ENCODE measurements at places on chromosomes 11 and 22.

GRCh38 chr11:124120891-124121290 is 5.6 kb downstream of the VWA5A start:
- DNase-seq: no peak

DNA sequence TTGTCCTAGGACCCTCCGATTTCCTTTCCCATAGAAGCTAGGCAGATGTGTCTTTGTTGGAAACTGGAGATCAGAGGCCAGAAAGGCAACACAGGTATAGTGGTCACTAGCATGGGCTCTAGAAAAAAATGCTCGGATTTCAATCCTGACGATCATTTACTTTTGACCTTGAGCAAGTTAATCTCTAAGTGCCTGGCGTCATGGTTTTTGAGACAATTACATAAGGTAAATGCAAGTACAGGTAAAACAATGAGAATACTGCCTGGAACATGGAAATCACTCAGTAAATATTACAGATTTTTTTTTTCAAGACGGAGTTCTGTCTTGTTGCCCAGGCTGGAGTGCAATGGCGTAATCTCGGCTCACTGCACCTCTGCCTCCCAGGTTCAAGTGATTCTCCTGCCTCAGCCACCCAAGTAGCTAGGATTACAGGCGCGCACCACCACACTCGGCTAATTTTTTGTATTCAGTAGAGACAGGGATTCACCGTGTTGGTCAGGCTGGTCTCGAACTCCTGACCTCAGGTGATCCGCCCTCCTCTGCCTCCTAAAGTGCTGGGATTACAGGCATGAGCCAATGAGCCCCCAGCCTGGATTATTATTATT is 1.1 kb upstream of the DENND5A start:
- DNase-seq: no peak

GRCh38 chr11:134074766-134075165 is 5.9 kb downstream of the JAM3 start:
- DNase-seq: no peak

GRCh38 chr11:72398058-72398758 is 36.1 kb downstream of the CLPB start:
- no peak for DNase-seq

DNA sequence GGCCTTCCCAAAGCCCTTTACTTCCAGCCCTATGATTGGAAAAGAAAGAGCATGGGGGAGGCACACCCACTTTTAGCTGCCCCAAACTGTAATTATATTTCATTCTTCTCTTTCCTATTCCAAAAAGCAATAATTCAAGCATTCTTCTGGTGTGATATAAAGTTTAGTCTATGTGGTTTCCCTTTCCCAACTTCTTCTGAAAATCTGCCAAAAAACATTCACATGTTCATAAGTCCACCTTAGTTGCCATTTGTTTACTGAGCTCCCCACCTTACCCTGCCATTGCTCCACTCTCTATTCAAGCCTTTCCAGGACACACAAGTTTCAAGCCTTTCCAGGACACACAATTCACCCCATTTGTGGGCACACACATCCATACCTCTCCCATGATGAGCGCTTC is 111.6 kb upstream of the BMAL1 start:
- no peak for DNase-seq

DNA sequence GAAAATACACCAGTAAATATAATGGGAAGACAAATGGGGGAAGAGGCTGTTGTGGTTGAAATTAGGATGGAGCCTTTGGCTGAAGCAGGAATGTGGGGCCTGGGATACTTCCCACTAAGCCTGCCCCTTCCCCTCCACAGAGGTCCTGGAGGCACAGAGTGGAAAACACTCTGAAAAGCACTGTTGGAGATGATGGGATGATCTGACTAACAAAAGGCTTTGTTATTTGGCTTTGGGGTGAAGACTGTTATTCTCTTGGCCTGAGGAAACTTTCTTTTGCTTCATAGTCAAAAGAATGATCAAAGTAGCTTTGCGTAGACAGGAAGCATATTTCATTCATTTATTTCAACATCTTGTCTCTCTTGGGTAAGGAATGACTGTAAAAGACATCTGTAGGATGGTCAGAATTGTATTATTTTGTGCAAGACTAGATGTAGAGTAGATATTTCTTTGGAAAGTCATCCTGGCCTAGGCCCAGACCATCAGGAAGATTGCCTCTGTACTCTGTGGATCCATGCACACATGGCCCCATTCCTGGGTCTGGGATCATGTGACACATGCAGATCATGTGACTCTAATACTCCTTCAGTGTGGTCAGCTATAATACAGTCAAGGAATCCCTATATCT is 111.4 kb downstream of the SPON1 start:
- DNase-seq: no peak

DNA sequence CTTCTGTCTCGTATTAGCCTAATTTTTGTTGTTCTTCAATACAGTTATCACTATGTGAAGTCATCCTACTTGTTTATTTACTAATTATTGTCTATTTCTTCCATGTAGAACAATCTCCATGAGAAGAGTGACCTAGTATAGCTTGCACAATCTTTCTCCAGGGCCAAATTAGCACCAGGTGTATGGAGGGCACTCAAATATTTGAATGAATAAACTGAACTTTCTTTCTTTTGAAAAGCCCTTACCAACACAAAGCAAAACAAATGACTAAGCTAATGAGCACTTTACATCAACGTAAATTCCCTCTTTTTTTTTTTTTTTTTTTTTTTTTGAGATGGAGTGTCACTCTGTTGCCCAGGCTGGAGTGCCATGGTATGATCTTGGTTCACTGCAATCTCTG is 34.2 kb downstream of the ABTB2 start:
- DNase-seq: no peak

DNA sequence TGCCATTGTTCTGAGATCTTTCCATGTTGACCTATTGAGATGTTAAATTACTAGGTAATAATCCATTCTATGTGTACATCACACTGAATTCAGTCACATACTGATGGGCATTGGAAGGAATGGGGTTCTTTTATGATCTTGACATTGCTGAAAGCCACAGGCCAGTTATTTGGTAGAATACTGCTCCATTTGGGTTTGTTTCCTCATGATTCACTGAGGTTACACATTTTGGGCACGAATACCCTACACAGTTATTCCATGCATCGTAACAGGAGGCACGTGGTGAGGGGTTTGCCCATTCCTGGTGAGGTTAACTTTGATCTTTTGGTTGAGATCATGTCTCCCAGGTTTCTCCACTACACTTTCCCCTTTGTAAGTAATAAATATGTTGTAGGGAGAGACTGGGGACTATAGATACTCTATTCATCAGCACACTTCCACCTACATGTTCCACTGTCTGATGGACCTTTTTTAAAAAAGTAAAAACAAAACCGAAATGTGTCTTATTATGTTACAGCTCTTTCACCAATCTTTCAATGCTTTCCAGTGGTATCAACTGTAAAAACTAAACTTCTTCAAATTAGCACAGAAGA is 12.0 kb upstream of the FOLR1 start:
- no peak for DNase-seq

Measured in dermis microvascular lymphatic vessel endothelial cell (primary cell).